H9 (cell line): ENCODE measurements at places on chromosomes 12 and 14. TPM values are rescaled to one million over a fixed set of nuclear protein-coding genes. Genes with fewer than 3 reads are reported as not detected.
A peak's percentile ranks its signal among the peaks of the same experiment; 100 is the strongest.

RFC5 gene
- 47.2 and 50.4 TPM in 2 replicates for total RNA-seq

NYNRIN gene
- 18.1 and 18.7 TPM in 2 replicates for total RNA-seq

REM2 gene
- total RNA-seq = 1.2 and 1.4 TPM in 2 replicates

GRCh38 chr14:94312481-94313246 lies 10.5 kb downstream of the SERPINA6 start:
- DNase-seq = no peak

DNA sequence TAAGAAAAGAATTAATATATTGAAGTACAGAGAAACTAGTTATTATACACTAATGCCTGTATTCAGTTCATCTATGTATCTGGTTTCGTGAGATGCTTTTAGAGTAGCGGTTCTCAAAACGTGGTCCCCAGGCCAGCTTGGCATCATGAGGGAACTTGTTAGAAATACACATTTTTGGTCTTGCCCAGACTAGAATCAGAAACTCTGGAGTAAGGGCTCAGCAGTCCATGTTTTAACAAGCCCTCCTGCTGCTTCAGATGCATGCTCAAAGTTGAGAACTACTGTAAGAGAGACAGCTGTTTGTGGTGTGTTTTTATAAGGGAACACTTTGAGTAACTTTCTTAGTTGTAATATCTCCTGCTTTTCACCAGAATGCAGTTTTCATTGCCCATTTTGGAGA lies 18.1 kb downstream of the GPATCH2L start:
- DNase-seq = no peak

GRCh38 chr14:104723651-104724406 lies at the start of gene ADSS1:
Gene ADSS1, plus strand, starts transcription at chr14:104724229. Its CDS starts 42 bp downstream, at chr14:104724271.
- peak; percentile 69 for DNase-seq

GRCh38 chr14:96582995-96583394 lies 80.8 kb downstream of the PAPOLA start:
- peak; percentile 21 for DNase-seq

- peak; percentile 36 for DNase-seq
These were observed 45.1 kb downstream of the FAM222A start for GRCh38 chr12:109758426-109759420.

DNA sequence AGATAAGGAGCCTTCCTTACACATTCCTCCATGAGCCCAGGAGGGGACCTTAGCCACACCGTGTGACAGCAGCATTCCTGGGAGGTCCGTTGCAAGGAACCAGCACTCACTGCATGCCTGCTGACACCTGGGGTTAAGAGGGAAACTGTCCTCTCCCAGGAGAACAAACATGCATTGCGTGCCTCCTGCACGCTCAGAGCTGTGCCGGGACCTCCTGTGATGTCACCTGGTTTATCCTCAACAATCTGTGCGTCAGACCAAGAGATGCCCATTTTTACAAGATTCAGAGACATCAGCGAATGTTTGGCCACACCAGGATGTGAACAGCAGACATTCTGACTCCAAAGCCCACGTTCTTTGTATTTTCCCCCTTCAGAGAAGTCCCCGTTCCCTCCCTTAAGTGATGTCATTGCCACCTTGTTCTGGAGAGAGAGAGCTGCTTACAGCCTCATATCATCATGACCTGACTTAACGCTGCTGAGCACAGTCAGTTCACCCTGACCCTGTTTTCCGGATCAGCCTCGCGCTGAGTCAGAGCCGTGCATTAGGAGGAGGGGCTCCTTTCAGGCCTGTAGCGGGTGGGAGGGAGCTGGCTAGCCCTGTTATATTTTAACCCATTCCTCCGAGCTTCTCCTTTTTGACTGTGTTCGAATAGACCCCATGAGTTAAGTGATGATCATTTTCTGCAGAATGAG lies 36.2 kb downstream of the TMEM120B start:
- DNase-seq = peak; percentile 50

GRCh38 chr12:53674977-53675700 lies 744 bp downstream of the ATP5MC2 start:
- no peak for DNase-seq

- no peak for DNase-seq
These were observed 859.7 kb downstream of the GALC start for GRCh38 chr14:87133073-87133801.
